ENCODE measurements at places on chromosomes 16 and 17.

- no peak for DNase-seq
Measured at GRCh38 chr17:73283841-73284282, 22.2 kb upstream of the CPSF4L start.

DNA sequence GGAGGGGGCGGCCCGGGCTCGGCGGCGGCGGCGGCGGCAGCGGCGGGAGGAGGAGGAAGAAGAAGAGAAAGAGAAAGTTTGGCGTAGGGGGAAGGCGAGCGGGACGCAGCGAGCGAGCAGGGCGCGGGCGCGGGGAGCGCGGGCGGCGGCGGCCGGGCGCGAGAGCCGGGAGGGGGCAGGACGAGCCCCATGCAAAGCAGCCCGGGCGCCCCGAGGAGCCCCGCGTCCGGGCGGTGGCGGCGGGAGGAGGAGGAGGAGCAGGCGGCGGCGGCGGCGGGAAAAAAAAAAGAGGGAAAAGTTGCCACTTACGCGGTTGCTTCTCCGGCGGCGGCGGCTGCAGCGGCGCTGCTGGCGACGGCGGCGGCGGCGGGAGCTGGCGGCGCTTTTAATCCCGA lies 10.3 kb upstream of the ZFHX3 start:
- DNase-seq = peak; percentile 0

DNA sequence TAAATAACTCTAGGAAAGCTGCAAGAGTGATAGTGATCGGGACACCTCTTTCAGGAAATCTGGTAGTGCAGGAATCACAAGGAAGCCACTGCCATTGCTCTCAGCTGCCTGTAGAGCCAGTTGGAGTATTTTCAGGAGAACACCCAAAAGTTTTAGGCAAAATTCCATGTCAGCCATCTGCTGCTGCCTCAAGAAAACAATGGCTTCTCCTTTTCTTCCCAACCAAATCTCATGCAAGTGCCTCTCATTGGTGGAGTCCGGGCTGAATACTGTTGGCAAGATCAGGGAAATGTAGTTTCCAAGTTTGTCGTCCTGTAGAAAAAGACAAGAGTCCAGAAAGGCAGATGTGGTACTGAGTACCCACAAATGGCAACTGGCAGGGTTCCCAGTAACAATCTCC lies 54.9 kb upstream of the TANC2 start:
- no peak for DNase-seq

- no peak for DNase-seq
Measured at GRCh38 chr17:13822700-13823099, 221.0 kb upstream of the HS3ST3A1 start.

DNA sequence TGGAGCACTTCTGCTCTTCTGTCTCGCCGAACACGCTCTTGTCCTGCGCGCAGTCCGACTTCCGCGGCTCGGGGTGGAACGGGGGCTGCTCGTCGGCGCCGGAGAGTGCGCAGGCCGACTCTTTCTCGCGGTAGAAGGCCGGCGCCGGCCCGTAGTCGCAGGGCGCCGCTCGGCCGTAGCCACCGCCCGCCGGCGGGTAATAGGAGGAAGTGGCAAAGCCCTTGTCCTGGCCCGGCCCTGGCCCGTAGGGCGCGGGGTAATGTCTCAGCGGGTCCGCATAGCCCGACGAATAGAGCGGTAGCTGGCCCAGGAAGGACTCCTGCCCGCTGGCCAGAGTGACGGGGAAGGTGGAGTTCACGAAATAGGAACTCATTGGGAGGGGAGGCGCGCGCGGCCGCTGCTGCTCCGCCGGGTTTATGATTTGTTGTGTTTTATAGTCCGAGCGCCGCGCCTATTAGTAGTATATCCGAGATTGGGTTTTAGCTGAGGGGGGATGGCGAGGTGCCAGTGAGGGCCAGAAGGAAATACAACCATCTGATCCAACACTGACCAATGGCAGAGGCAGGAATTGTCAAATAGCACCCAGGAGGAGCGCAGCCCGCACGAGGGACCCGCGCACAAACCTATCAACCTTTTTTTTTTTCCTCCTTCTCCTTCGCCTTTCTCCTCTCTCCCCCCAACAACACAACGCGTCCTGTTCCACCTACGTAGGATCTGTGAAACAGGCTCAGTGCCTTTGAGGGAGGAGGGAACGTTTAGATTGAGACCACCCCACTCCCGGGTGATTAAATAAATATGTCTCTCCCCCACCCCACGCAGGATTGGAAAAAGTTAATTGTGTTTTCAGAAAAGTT lies 4.4 kb upstream of the HOXB5 start:
- no peak for DNase-seq

DNA sequence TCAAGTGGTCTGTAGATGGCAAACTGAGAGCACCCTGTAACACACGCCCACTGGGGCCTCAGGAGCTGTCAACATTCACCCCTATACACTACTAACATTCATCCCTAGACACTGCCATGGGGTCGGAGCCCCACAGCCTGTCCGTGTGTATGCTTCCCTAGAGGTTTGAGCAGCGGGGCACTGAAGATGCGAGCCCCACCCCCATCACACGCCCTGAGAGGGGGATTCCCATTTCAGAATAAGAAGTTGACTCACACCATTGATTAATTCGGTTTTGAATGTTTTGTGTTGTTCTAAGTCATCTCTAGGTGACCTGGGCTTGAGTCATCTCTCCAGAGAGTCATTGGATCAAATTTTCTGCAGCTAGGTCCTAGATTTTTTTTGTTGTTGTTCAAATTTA lies 37.3 kb upstream of the MMD start:
- no peak for DNase-seq

DNA sequence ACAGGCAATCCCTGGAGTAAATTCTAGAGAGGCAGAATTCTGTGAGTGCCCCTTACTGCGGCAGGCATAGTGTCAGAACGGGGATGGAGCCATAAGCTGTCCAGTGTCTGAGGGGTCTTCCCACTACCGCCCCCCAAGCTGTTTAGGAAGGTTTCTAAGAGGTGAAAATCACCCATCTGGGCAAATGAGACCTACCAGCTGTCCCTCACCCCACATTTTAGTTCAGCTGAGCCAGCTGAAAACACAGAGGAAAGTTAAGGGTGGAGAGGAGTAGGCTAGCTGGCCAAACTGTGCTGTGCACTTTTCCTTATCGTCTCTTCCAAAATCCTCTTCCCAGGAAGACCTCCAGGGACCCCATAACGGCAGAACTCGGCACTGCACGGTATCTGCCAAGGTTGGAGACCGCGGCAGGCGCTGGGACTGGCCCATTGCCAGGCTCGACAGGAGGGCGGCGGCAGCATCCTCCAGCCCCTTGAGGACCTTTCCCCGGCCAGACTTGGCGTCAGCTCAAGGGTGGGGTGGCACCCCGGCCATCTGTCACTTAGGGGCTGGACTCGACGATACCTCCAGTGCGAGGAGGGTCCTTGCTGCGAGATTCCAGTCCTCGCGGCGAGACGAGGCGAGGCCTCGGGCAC lies 955 bp downstream of the ACLY start:
- DNase-seq = peak; percentile 21

DNA sequence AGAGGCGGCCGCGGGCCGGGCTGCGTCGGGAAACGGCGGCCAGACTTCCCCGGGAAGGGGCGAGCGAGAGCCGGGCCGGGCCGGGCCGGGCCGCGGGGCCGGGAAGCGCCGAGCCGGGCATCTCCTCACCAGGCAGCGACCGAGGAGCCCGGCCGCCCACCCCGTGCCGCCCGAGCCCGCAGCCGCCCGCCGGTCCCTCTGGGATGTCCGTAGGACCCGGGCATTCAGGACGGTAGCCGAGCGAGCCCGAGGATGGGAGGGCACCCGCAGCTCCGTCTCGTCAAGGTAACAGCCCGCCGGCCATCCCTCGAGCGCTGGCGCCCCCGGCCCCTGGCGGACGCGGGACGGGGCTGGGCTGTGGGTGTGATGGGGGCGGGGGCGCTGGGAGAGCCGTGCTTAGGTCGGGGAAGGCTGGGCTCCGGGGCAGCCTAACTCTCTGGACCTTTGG lies at the start of gene CRHR1:
TSS of gene CRHR1 (plus strand) at position 28 of the 448 bp plus-strand sequence. CDS start at position 253, 225 bp downstream.
- DNase-seq = no peak

- no peak for DNase-seq
Measured at GRCh38 chr16:50497592-50497991, 50.6 kb upstream of the NKD1 start.

DNA sequence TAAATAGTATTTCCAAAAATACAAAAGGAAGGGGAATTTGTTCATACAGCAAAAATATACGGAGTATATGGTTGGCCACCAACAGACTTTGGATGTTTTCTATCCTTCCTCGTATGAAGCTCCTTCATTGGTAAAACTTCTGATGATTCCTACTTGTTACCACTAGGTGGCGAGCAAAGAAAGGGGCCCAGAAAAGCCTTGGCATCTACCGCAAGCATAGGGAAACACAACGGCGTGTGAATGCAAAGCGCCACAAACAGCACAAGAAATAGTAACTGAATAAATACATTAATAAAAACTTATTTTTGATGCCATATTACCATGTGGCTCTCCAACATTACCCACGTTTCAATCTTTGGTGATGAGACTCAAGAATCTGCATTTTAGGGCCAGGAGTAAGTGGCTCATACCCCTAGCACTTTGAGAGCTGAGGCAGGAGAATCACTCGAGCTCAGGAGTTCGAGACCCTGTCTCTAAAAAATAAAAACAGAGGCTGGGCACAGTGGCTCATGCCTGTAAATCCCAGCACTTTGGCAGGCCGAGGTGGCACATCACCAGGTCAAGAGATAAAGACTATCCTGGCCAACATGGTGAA lies 34.5 kb downstream of the YWHAE start:
- peak; percentile 21 for DNase-seq

DNA sequence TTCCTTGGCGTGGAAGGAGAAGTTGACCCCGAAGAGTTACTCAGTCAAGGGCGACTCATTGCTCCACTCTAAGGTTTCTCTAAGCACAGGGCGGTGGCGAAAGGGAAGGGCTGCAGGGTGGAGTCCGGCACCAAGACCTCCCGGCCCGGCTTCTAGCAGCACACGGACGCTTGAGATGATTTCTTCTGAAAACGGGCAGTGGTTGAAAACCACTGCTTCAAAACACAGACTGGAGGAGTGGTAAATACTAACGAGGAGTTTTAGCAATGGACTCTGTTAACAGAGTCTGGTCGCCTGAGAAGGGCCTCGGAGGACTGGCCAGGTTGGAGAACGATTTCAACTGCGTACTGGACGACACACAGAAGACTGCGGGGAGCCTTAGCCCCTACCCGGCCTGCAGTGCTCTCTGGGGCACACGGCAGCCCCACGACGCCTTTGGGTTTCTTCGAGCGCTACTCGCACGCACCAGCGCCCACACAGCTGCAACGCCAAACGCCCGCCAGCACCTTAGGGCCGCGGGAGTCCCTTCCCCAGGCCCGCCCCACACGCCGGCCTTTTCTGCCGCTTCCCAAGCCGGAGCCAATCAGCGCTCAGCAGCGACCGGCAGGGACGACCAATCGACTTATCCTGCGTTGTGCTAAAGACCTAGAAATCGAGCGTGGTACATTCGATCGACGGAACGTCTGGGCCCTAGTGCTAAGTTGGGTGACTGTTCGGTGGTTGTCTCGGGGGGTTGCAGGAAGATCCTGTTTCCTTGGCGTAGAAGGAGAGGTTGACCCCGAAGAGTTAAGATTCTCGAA lies 14.4 kb upstream of the CA4 start:
- DNase-seq = peak; percentile 41

- DNase-seq = peak; percentile 26
Measured at GRCh38 chr16:85554889-85555718, 58.0 kb upstream of the GSE1 start.

- no peak for DNase-seq
Measured at GRCh38 chr17:63492940-63493339, 16.1 kb downstream of the ACE start.

- DNase-seq = no peak
Measured at GRCh38 chr16:27966756-27967155, 96.8 kb downstream of the GSG1L start.

- no peak for DNase-seq
Measured at GRCh38 chr17:2405247-2405926, 4.5 kb upstream of the MNT start.

DNA sequence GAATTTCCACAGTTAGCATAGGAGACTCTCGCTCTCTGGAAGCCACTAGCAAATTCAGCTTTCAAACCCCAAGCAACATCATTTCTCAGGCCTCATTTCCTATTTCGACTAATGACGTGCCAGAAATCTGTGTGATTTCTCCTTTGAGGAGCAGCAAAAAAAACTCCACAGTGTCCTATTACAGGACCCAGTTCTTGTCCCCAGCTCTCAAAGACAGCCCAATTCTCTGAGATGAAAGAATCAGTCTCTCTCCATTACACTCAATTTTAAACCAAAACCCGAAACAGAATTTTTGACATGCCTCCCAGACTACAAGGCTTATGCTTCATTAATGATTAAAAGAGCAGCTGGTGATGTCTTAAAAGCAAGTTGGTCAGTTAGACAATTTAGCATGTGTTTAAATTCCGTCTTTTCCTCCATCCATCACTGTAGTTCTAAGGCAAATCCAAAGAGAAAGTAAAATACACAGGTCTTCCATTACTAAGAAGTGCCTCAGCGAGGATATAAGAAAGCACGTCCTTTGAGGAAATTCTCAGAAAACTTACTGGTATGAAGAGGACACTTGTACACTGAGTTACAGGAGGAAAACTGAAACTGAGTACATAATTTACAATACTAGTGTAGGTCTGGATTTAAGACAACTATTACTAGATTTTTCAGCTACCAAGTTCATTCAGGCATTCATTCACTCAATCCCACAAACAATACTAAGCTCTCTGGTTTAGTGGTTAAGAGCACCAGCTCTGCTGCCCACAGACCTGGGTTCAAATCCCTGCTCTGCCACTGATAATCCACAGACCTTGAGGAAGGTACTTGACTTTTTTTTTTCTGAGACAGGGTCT lies 12.5 kb downstream of the TOM1L2 start:
- no peak for DNase-seq

GRCh38 chr17:76957678-76958464 lies 89.7 kb downstream of the MGAT5B start:
- no peak for DNase-seq

DNA sequence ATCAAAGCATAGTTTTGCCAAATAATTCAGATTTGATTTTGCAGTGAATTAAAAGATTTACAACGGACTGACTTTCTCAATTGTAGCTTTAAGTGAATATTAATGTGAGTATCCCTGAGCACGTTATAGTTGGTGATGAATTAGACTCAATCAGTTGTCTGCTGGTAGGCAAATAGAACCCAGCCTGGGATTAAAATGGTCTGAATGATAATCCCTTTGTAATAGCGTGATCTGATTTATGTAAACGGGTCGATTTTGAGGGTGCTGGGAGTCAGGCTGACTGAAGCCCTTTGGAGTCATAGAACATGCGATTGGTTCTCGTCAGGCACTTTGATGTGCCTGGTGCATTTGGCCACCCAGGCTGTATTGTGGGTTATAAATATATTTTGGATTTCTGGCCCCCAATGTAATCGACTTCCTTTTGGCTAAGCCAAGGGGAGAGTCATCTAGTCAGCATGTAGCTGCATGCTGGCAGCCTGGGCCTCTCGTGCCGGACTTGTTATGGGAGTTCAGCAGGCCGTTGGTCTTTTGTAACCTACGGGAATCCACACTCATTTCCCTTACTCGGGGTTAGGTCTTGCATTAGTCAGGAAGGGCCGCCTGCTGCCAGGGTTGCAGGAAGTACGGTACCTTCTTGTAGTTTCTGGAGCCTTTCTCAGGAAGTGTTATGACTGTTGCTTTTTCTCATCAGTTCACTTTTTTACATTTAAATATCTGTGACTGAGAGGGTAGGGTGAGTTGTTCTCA lies 5.4 kb downstream of the PGS1 start:
- DNase-seq = no peak

Measured in stimulated activated CD4-positive, alpha-beta T cell treated with anti-CD3 and anti-CD28 coated beads, Interleukin-1b, Interleukin-23, amount 100 ng/mL, for 1 hour (primary cell).